A549 treated with Mapracorat at 1 μM for 4 hours (cell line): ENCODE measurements at places on chromosomes 16 and 17. TPM values are rescaled to one million over a fixed set of nuclear protein-coding genes. Genes with fewer than 3 reads are reported as not detected.

Gene ALOX15
- 0.10 to 0.28 TPM (median 0.14 TPM) in 4 of 5 replicates, not detected in the other for total RNA-seq

Gene SCN4A
- 0.02 to 0.20 TPM (median 0.05 TPM) in 5 replicates for total RNA-seq

Gene NPLOC4
- total RNA-seq: 85.8 to 102 TPM (median 100 TPM) in 5 replicates

Gene SETD1A
- total RNA-seq: 13.2 to 20.3 TPM (median 19.3 TPM) in 5 replicates

Gene OTOP2
- total RNA-seq: 0.08 to 0.10 TPM in 2 of 5 replicates, not detected in the others

Gene NPIPA1
- 36.6 to 53.0 TPM (median 46.1 TPM) in 5 replicates for total RNA-seq

Gene CD79B
- 0.16 TPM in 1 of 5 replicates, not detected in the others for total RNA-seq

Gene PSMD7
- total RNA-seq: 132 to 188 TPM (median 139 TPM) in 5 replicates

Gene ETV4
- total RNA-seq: 49.1 to 61.9 TPM (median 55.9 TPM) in 5 replicates

Gene NPIPA3
- total RNA-seq: 1.0 to 1.8 TPM (median 1.6 TPM) in 5 replicates

Gene HEATR9
- total RNA-seq: not detected in 5 replicates

Gene SLC47A2
- total RNA-seq: 0.08 to 0.23 TPM (median 0.13 TPM) in 4 of 5 replicates, not detected in the other

Gene C17orf50
- 0.21 to 0.59 TPM (median 0.34 TPM) in 4 of 5 replicates, not detected in the other for total RNA-seq

Gene CFAP97D1
- total RNA-seq: not detected in 5 replicates

Gene ANKRD40CL
- total RNA-seq: not detected in 5 replicates

Gene LRRC37A
- total RNA-seq: 0.79 to 1.1 TPM (median 0.91 TPM) in 5 replicates

Gene SLC38A8
- not detected in 5 replicates for total RNA-seq

Gene PARD6A
- total RNA-seq: 1.3 to 2.8 TPM (median 2.2 TPM) in 5 replicates

Gene SPATA20
- 65.4 to 88.3 TPM (median 83.2 TPM) in 5 replicates for total RNA-seq

Gene ST6GALNAC1
- 0.21 to 0.49 TPM (median 0.37 TPM) in 5 replicates for total RNA-seq

Gene SLC35G6
- total RNA-seq: 0.07 TPM in 1 of 5 replicates, not detected in the others

Gene TRIM25
- 55.8 to 64.0 TPM (median 58.3 TPM) in 5 replicates for total RNA-seq

Gene MRPS7
- total RNA-seq: 146 to 184 TPM (median 176 TPM) in 5 replicates

Gene ARL2BP
- 73.1 to 80.0 TPM (median 76.6 TPM) in 5 replicates for total RNA-seq

Gene SLC16A11
- total RNA-seq: not detected in 5 replicates

Gene PRR35
- 0.09 to 0.24 TPM (median 0.20 TPM) in 5 replicates for total RNA-seq

Gene PIK3R6
- not detected in 5 replicates for total RNA-seq

Gene SEPTIN12
- total RNA-seq: not detected in 5 replicates

Gene NPIPB9
- total RNA-seq: 0.88 to 2.5 TPM (median 1.5 TPM) in 5 replicates

Gene LAT
- total RNA-seq: 2.5 to 5.8 TPM (median 3.9 TPM) in 5 replicates

Gene HP
- total RNA-seq: 0.33 TPM in 1 of 5 replicates, not detected in the others

Gene TEX2
- total RNA-seq: 10.6 to 14.0 TPM (median 12.2 TPM) in 5 replicates

Gene MYH2
- total RNA-seq: not detected in 5 replicates

Gene BRICD5
- total RNA-seq: 2.6 to 6.1 TPM (median 5.7 TPM) in 5 replicates

Gene DNAAF1
- 0.26 to 0.85 TPM (median 0.35 TPM) in 5 replicates for total RNA-seq

Gene ZPBP2
- not detected in 5 replicates for total RNA-seq

Gene CCL17
- total RNA-seq: not detected in 5 replicates
